Stimulated activated CD4-positive, alpha-beta T cell treated with anti-CD3 and anti-CD28 coated beads, Interleukin-2, amount 100 ng/mL, for 24 hours (primary cell): ENCODE measurements at places on chromosomes 6 and 20.

DNA sequence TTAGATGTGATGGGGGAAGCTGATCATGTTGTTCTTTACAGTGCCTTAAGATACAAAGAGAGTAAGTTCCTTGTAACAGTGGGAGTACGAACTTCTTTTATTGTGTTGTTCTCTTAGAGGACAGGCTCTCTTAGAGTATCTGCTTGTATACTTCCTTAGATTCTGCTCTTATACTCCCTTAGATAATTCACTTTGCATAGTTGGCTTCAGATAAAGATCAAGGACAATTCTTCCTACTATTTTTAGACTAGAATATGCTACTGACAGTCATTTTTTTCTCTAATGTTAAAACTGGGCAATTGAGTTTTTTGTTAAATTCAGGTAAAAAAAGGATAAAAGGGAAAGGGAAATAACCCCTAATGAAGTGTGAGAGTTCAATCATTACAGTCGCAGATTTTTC, 138.7 kb downstream of the MYB start:
- DNase-seq: no peak

GRCh38 chr6:89542866-89543265, 95.7 kb downstream of the LYRM2 start:
- DNase-seq: no peak

GRCh38 chr20:53763707-53764414, 170.2 kb upstream of the ZNF217 start:
- no peak for DNase-seq

DNA sequence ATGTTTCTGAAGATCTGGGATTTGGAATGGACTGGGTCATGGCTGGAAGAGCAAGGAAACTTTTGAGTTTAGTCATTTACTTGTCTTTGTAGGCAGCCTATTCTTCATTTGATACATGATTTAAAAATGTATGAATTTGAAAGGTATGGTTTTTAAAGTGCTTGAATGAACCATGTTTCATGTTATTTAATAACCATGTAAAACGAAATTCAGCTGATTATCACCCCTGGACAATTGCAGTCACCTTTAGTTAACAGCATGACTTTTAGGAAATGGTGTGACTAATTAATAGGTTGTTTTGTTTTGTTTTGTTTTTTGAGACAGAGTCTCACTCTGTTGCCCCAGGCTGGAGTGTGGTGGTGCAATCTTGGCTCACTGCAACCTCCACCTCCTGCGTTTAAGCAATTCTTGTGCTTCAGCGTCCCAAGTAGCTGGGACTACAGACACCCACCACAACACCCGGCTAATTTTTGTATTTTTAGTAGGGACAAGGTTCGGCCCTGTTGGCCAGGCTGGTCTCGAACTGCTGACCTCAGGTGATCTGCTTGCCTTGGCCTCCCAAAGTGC, 2.1 kb downstream of the STX11 start:
- no peak for DNase-seq

GRCh38 chr20:61460261-61461052, 208.4 kb downstream of the CDH4 start:
- no peak for DNase-seq

DNA sequence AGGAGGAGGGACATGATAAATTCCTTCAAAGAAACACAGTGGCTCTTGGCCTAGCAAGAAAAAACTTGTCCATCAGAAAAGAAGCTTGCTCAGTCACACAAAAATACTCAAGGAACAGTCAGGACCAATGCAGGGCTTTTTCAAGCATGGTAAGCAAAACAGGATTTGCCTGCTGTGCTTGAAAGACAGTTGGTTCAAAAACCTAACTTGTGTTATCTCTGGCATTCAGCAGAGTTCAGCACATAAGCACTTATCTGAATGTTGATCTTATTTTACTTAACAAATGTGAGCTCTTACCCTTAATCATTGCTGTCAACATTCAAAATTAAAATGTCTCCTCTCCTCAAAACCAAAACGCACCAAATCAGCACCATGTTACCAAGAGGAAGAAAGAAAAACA, 38.3 kb downstream of the ATG5 start:
- DNase-seq: no peak

GRCh38 chr6:42771741-42772100, 10.1 kb upstream of the BICRAL start:
- no peak for DNase-seq

- DNase-seq: peak; percentile 21
These were observed 66.5 kb upstream of the PIM1 start for GRCh38 chr6:37103169-37104039.

GRCh38 chr20:63497946-63498935, 642 bp downstream of the EEF1A2 start:
- no peak for DNase-seq

- no peak for DNase-seq
These were observed 197.8 kb downstream of the TFAP2B start for GRCh38 chr6:51016489-51016888.

DNA sequence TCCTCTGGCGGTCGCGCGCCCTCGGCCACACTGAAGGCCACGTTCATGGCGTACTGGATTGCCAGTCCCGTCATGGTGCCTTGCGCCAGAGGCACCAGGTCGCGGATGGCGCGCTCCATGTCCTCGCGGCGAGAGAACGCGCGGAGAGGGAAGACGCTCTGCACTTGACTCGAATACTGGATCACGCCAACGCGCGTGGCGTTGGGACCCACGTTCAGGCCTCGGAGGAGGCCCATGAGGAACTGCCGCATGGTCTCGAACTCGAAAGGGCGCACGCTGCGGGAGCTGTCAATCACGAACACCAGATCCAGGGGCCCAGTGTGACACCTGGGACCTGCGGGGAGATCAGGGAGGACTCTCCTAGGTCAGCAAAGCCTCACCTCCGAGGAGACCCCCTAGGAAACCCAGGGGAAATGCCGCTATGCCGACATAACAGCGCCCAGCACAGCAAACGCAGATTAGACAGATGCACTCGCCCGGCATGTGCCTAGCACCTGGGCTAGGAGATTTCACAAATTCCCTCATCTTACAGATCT, 2.1 kb upstream of the RBPJL start:
- no peak for DNase-seq

DNA sequence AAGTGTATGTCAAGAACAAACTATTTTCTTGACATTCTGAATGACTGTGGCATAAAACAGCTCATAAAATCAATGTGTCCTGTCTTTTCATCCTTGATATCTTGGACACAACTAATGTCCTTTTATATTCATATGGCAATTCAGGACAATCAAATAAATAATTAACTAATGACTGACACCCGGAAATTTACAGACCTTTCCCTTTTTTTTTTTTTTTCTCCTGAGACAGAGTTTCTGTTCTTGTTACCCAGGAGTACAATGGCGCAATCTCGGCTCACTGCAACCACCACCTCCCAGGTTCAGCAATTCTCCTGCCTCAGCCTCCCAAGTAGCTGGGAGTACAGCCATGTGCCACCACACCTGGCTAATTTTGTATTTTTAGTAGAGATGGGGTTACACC, 107.1 kb upstream of the LGSN start:
- no peak for DNase-seq

DNA sequence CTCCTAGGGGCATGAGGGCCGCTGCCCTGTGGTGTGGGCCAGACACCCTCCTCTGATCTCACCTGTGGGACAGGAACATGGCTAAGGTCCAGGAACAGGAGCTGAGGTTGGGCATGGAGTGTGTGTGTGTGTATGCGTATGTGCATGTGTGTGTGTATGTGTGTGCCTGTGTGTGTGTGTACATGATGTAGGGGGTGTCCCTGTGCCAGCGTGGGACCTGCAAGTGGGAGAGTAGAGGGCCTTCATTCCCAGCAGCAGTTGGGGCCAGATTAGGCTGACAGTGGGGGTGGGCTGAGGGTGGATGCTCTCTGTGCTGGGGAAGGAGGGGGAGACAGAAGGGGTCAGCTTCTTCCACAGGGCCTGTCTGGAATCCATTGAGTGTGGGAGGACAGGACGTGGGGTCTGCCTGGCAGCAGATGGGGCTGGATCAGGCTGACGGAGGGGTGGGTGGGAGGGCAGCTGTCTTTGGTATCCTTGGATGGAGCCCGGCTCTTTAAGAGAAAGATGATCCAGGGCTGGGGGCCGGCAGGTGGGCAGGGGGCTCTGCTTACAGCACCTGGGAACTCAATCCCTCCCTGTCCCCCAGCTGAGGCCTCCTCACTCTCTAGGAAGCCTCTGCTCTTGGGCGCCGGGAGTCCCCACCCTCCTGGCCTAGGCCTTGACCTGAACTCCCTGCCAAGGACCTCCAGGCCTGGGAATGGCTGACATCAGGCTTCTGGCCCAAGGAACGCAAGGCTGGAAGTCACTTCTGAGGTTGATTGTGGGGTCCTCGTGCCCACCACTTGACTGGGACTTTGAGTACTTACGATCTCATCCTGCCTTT, 44.0 kb downstream of the SPDEF start:
- no peak for DNase-seq

DNA sequence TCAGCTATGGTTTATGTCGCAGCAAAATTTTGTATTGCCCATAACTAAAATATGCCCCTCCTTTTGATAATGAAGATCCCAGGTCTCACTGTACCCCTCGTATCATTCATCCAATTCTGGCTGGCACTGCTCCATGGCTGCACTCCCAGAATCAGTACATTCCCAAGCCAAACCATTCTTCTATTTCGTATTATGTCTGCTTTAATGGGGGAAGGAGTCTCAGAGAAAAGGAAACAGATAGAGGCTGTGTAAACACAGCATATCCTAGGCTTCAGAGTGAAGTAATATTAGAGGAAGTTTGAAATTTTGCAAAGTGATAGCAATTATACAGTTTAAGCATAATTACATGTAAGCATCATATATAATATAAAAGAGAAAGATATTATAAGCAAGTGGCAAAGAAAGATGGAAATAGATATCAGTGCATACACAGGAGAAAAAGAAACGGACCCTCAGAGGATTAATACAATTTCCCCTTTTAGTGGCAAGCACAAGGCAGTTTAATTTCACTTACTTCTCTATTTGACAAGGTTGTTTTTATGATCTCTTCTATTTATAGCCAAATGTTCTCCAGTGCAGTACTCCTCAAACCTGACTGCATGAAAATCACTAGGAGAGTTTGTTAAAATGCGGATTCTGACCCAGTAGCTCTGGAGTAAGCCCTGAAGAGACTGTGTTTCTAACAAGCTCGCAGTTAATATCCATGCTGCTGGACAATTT, 56.5 kb upstream of the TENT5A start:
- DNase-seq: no peak

DNA sequence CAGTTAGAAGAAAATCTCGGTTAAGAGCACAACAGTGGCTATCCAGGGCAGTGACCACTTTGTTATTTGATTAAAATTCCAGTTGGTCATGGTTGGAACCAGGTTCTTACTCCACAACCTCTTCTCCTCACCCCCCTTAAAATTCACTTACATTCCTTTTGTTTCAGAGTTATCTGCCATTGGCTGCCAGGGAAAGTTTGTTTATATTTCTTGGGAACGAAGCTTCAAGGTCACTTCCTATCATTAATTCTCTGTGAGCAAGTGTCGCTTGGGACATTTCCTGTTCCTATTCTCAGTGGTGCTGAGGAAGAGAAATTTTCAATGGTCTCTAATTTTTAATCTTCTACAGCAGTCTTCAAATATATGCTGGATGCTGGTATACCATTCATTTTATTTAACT, 121.1 kb upstream of the COL21A1 start:
- DNase-seq: no peak

DNA sequence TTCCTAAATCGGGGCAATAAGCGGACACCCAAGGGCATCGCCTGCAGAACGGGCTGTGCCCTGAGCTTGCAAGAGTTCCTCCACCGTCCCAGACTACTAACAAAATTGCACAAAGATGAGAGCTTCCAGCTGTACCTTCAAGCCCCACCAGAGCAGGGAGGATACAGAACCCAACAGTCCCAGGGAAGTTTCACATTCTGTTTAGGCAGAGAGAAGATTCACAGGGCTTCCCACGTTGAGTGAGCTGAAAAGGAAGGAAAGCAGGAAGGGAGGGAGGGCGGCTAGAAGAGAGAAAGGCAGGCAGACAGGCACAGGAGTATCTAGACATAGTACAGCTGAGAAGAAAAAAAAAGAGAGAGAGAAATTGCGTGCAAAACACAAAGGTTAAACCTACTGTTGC, 112.6 kb upstream of the AFDN start:
- no peak for DNase-seq

DNA sequence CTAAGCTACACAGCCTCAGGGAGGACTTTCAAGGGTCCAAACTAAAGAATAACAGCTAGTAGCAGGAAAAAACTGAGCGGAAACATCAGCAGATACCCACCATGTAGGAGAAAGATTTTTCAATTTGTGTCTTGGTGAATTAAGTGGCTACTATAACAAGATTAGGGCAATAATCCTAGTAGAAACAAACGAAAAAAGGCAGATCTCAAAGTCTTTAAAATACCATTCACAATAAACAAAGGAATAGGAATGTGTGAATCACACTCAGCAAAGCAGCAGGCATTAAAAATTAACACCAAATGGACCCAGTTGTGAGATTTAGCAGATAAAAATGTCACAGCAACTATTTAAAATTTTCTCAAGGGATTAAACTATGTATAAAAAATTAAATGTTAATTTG, 761.2 kb downstream of the TENT5A start:
- no peak for DNase-seq

DNA sequence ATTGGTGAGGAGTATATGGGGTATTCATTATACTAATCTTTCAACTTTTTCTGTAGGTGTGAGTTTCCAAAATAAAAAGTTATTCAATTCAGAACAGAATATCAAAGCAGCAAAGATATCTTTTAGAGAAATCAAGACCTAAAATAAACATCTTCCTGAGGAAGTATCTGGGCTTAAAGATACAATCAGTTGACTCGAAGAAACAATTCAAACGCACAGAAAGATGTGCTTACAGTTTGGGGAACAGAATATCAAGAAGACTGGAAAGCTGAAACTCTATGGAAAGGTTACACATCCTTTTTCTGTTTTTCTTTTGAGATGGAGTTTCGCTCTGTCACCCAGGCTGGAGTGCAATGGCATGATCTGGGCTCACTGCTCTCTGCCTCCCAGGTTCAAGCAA, 36.2 kb upstream of the SAYSD1 start:
- DNase-seq: no peak

DNA sequence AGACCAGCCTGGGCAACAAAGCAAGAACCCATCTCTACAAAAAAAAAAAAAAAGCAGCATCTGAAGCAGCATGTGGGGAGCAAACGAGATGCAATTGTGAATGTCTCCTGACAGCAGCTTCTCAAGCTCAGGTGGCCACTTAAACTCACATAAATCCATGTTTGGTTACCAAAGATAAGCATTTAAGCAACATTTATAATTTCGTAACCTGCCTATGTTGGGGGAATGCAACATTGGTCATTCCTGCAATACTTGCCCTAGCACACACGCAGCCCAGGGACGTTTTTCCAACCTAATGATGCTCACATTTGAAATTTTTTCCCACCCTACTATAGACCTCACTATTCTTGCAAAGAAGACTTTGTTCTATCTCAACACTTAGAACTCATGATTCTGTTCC, 113.3 kb downstream of the ZFP64 start:
- no peak for DNase-seq

DNA sequence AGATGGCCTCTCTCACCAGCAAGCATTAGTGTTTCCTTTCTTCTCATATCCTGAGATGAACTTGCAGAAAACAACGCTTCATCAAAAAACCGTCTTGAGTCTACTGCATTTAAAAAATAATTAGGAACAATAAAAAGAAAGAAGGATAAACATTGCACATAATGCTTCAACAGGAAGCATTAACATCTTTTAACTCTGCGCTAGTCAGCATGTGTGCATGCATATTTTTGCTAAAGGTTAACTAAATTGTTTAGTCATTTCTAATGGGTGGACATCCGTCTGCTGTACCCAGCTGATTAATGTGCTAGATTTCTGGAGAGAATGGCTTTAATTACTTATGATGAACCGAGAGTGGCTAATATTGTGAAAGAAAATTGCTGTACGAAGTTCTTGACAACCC, 349.3 kb downstream of the SOX4 start:
- no peak for DNase-seq

- DNase-seq: no peak
These were observed 373.4 kb upstream of the EPHA7 start for GRCh38 chr6:93792746-93793145.
